Renal cortex interstitium (tissue), 15 donors: ENCODE measurements at places on chromosomes 5 and 9.

- no peak for DNase-seq
These were observed 5.0 kb upstream of the C1QTNF3 start for GRCh38 chr5:34047774-34048572.

GRCh38 chr5:126137891-126138280 is 285.3 kb upstream of the GRAMD2B start:
- peak; percentile 11 for DNase-seq

DNA sequence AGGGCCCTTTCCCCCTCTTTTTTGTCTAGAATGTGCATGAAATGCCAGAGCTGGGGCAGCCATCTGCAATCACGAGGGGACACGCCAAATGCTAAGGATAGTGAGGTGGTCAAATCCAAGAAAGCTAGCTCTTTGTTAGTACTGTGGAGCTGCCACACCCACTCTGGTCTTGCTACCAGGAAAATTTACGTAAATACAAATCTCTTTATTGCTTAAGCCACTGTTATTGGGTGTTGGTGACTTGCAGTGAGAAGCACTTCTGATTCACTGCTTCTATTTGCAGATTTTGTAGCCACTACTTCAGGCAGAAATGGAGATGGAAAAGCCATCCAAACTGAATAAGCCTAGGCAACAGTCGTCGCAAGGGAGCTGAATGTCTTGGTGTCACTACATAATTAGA is 25.6 kb upstream of the SUSD1 start:
- no peak for DNase-seq

DNA sequence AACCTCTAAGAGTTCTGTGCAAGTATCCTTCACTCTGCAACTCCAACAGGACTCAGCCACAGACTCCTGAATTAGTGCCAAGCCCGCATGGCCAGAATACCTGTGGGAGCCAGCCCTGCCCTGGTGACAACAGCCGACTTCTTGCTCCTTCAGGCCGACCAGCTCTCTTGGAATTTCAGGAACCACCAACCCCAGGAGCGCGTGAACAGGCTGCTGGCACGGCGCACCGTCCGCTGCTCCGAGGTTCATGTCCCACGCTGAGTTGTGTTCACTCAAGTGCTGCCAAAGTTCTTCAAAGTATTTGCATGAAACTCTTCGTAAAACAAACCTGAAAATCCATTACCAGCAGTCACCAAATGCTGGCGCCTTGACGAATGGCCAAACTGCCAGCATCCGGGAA is 232.8 kb downstream of the NR2F1-AS1 start:
- DNase-seq: no peak

DNA sequence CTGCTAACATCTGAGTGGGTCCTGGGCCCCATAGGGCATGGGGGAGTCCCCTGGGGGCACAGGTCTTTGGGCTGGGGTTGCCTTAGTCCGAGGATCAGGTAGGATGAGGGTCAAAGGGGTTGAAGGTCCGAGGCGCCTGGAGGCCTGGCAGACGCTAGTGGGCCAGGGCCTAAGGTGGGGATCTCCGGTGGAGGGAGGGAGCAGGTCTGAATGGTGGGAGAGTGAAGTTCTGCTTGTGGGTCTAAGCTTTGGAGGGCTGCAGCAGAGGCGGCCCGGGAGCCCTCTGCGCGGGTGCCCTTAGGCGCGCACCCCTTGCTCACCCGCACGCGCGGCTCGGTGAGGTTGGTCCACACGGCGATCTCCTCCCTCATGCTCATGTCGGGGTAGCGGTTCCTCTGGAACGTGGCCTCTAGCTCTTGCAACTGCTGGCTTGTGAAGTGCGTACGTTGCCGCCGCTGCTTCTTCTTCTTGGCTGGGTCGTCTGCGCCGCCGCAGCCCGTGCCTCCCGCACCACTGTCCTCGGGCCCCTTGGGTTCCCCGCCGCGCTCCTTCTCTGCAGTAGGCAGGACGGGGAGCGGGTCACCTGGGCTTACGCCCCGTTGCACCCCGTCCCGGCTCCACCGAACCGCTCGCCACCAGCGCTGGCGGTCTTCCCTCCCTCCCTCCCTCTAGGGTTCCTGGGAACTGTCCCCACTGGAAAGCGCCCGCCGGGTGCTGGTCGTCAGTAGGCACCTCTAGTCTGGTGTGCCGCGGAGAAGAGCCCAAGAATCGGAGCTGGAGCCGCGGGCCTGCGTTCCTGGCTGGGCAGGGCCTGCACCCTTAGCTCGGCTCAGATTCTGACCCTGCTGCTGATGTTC is 2.8 kb downstream of the PITX1 start:
- DNase-seq: no peak

- no peak for DNase-seq
These were observed 296.6 kb upstream of the RASA1 start for GRCh38 chr5:86971034-86971571.

DNA sequence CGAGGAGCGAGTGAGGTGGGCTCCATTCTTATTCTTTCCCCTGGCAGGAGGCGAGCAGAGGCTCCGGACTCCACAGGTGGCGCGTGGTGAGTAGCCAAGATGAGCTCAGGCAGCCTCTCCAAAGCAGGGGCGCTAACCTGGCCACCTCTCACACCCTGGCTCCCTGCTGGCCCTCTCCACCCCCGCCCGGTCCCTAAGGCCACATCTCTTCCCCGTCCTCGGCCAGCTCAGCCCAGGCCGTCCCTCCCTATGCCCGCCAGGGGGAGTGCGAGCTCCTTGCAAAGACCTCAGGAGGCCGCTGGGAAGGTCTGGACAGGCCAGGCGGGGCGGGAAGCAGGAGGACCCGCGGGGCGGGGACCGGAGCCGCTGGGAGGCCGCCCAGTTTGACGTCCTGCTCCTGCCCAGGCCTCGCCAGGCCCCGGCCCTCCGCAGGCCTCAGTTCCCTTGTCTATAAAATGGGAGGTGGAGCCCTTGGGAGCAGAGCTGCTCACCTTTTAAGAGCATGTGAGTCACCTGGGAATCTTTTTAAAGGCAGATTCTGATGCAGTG is 46.3 kb upstream of the GGTA1 start:
- DNase-seq: peak; percentile 82

GRCh38 chr5:112772124-112772523 is 34.4 kb downstream of the APC start:
- DNase-seq: no peak

DNA sequence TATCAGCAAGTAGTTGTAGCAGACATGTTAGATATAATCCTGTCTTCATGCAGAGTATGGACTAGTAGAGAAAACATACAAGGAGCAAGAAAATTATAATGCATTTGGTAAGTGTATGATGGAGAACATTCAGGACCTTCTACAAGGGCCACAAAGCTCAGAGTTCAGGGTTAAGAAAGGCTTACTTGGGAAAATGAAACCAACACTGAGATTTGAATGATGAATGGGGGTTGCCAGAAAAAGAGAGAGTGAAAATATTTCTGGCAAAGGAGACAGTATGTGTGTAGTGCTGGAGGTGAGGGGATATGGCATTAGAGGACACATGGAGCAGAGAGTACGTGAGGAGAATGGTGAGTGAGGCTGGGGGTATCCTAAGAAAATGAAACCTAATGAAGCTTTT is 169.8 kb upstream of the STK32A start:
- no peak for DNase-seq

- DNase-seq: no peak
These were observed 20.1 kb upstream of the MARCHF6 start for GRCh38 chr5:10333154-10334006.

DNA sequence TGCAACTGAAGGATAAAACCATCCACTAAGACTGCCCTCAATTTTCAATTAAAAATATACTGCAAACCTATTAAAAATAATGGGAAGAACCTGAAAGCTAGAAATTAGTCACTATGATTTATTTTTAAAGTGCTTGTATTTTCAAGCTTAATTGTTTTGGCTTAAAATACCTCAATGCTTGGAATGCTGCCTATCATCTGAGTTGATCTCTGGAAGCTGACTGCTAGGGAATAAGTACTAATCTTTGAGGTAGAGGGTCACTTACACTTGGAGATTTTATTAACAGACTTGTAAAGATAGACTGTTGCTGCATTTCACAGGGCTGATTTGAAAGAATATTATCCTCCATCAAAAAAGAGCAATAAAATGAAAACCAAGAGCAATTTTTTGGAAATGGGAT is 6.2 kb downstream of the PCSK1 start:
- no peak for DNase-seq

DNA sequence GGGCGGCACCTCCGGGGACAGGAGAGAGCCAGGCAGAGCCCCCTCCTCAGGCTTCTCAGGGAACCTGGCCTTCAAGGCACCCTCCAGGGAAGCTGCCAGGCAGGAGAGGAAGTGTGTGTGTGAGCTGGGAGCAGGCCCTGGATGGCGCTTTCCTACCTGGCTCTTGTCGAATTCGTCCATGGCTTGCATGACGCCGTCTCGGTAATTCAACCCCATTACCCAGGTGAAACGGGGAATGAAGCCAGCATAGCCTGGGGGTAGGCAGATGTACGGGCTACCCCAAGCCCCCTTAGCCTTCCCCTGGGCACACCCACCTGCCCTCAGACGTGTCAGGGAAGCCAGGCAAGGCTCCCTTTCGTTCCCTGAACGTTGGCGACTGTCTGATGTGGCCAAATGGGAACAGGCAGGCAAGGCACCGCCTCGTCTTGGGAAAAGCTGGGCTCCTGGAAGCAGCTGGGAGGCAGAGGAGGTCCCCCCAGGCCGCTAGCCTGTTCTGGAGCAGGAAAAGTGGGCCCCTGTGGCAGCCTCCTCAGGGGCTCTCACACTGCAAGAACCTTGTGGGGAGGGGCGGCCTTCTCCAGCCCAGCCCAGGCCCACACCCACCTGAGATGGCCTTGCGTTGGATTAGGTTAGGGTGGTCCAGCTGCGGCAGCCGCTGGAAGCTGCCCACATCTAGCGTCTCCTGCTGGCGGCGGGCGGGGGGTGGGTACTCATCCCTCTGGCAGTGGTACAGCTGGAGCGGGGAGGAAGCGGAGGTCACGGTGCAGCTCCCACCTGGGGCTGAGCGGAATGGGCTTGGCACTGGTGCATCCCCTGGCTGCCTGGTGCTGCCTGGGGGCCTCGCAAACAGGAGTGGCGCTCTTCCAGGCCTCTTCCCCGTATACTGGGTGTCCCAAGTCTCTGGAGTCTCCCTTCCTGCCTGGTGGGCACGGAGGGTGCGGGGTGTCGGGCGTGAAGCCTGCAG is 3.7 kb downstream of the TUBB4B start:
- DNase-seq: no peak

DNA sequence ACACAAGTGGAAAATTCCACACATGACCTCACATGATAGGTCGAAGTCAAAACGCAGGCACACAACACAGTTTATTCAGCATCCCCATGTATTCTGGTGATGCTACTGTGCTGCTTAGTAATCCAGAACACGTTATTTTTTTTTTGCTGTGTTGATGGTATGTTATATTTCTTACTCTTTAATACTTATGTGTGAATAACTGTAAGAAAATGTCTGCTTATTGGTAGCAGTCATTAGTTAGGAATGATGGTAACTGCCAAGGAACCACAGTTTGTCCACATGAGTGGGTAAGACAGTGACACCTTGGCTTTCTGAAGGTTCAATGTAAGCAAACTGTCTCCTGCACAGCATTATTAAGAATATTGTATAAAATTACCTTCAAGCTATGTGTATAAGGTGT is 107.7 kb upstream of the DAPK1 start:
- DNase-seq: no peak

GRCh38 chr5:173604141-173604540 is 12.3 kb downstream of the BOD1 start:
- DNase-seq: no peak

DNA sequence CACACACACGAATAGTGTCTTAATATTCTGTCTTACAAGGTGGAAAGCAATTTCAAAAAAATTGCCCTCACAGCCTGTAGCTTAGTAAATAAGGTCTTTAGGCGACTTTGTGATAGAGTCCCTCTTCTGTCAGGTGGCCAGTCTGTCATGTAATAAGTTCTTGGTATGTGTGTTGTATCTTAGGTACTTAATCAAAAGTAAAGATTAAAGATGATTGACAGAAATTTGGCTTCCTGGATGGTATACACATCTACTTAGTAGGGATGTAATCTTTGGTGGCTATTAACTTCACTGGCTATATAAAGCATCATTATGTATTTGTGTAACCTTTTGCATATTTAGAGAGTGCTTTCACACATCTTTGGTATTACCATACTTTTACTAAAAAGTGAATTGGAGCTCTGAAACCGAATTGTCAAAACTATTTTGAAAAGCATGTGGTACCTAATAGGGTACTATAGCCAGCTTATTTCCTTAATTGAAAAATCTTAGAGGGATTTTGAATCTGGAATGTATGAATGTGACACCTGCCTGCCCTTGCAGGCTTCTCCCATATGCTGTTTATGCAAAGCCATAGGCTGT is 3.4 kb downstream of the G3BP1 start:
- no peak for DNase-seq

GRCh38 chr5:158701406-158702177 is 398.1 kb downstream of the EBF1 start:
- DNase-seq: no peak

GRCh38 chr5:134594797-134595457 is 37.7 kb downstream of the SAR1B start:
- no peak for DNase-seq

GRCh38 chr5:136149891-136150290 is 17.2 kb downstream of the SMAD5 start:
- no peak for DNase-seq

- DNase-seq: no peak
These were observed 15.7 kb upstream of the STARD4 start for GRCh38 chr5:111528056-111528455.

GRCh38 chr5:163505368-163506094 is at the start of gene MAT2B:
Gene MAT2B, plus strand, starts transcription at chr5:163505619. Its CDS starts 68 bp downstream, at chr5:163505687.
- peak; percentile 94 for DNase-seq
